ENCODE measurements at places on chromosomes 6 and 20.

DNA sequence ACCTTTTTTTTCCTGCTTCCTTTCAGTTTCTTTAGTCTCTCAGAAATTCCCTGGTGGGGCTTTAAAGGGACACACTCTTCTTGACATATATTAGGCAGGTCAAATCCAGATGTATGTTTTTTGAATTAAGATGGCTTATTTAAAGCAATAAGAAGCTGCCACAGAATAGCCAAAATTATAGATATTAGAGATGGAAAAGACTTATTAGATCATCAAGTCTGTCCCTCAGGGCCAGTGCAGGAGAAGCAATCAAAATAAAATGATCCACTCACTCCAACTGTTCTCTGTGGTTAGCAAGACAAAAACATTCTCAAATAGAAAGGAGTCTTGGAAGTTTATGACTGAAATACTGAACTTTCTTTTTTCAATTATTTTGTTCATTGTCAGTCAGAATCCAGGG is 462.8 kb downstream of the CDC5L start:
- DNase-seq, result no peak

DNA sequence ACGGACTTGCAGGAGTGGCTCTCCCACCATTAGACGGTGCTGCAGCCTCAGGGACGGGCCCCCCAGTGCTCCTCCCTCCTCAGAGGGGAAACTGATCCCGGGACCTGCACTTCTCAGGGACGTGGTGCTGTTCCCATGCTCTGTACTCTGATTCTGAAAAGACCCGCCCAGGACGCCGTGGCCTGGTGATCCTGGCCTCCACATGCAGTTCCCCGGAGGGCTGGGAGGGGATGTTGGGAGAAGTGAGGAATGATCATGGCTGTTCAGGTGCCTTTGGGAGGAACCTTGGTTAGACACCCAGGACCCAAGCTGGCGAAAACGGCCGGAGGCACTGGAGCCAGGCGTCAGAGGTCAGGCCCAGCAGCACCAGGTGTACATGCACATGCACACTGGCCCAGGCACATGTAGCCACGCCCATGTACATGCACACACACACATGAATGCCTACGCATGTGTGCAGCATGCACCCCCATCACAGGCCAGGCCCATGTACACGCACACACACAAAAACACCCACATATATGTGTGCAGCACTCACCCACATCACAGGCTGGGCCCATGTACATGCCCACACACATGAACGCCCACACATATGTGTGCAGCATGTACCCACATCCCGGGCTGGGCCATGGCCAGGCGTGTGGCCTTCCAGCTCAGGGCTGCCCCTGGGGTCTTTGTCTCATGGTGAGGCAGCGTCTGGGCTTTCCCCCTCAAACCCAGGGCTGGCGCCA is 52.6 kb upstream of the DACT2 start:
- no peak for DNase-seq

DNA sequence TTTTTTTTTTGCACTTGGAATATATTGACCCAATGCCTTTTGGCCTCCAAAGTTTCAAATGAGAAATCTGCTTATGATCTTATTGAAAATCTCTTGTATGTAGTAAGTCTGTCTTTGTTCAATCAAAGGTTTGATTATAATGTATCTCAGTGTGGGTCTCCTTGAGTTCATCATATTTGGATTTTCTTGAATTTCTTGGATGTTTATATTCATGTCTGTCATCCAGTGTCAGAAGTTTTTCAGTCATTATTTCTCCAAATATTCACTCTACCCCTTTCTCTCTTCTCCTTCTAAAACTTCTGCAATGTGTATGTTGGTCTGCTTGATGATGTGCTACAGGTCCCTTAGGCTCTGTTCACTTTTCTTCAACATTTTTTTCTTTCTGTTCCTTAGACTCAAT is 95.9 kb upstream of the PTPRK start:
- DNase-seq, result no peak

- DNase-seq, result no peak
Observed at GRCh38 chr6:63582579-63583231, 10.4 kb downstream of the LOC128125822 start.

DNA sequence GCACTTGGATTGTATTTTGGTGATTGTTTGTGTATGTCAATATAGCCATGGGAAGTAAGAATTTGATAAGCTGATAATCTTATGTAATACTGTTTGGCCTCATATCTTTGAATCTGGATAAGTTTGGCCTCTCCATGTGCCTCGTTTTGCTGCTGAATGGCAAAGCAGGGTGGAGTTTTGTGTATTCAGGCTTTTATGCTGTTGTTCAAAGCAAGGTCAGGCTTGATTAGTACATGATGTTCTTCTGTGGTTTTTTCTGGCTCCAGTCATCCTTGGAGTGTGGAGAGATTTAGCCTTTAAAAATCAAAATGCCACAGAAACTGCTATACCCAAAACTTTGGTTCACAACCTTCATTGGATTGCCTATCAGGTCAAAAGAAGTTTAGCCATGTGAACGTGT is 728.9 kb upstream of the GJE1 start:
- no peak for DNase-seq

GRCh38 chr6:25410102-25410501 is 130.9 kb downstream of the CARMIL1 start:
- DNase-seq, result no peak

DNA sequence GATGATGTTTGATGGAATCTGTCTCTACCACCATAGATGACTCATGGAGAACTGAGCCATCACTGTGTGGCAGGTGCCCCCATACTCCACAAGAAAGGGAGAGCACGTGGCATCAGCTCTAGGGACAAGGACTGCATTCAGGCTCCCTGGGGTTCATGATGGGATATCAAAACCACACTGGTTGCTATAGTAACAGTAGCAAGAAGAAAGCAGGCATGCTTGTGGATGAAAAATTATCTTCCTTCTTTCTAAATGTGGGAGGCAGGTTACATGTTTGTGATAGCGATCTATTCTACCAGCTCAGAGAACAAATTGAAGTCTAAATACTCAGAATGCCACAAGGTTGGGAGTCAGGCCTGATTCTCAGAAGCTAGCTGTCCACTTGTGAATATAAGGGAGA is 224.2 kb downstream of the ARHGAP18 start:
- no peak for DNase-seq

- no peak for DNase-seq
Observed at GRCh38 chr6:115947966-115948541, 112.6 kb downstream of the FRK start.

- DNase-seq, result no peak
Observed at GRCh38 chr6:136317971-136318370, 28.3 kb upstream of the BCLAF1 start.

- DNase-seq, result peak; percentile 15
Observed at GRCh38 chr6:125753218-125753936, 3.9 kb downstream of the HEY2 start.

GRCh38 chr20:15922556-15922955 is 650.7 kb downstream of the KIF16B start:
- no peak for DNase-seq

- no peak for DNase-seq
Observed at GRCh38 chr6:138287144-138287955, 69.1 kb upstream of the PBOV1 start.

Measured in non-pigmented ciliary epithelial cell (primary cell).